ENCODE measurements at places on chromosomes 3 and 15. TPM values are rescaled to one million over a fixed set of nuclear protein-coding genes. Genes with fewer than 3 reads are reported as not detected.

DNA sequence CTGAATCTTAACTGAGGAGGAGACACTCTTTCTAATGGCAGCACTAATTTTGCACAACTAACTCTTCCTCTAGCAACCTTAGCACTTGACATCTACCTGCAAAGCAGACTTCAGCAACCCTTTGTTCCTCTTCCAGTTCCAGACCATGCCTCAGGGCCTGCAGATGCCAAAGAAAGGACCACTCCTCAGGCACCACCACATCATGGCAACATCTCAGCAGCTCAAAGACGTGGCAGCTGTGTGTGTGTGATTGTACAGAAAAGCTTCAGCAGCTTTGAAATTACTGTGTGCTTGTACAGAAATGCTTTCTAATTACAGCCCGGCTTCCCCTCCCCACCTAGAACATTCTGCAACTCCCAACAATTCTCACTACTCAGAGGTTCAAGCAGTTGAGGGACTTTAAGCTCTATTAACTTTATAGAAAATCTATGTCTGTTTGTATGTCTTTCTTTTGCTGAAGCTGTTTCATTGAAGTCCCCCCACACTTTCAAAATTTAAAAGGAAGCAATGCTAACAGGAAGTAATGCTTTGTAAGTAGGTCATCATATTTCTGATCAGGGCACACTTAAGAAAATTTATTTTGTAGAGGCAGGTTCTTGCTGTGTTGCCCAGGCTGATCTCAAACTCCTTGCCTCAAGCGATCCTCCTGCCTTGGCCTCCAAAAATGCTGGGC is 115.2 kb downstream of the CD47 start:
- no peak for DNase-seq

DNA sequence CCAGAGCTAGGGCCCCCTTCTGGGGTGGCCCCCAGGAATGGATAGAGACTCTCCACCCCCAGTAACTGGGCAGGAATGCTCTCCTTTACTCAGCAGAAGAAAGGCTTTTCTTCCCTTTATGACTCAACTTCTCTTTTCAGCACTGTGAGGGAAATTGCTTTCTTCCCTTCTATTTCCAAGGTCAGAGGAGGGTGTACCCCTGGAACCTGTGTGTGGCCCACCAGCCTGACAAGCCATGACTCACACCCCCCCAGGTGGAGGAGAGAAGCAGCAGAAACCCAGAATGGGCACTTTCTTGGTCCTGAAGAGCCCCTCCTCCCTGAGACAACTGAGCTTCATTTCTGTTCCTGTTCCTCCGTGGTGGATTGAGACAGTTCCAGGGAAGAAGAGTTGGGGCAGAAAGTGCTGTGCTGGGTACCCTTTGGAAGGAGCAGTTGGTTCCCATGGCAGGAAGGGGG is 2.7 kb upstream of the ANKRD63 start:
- DNase-seq, result no peak

- peak; percentile 46 for DNase-seq
Observed at GRCh38 chr3:133269393-133269792, 130.5 kb upstream of the BFSP2 start.

DNA sequence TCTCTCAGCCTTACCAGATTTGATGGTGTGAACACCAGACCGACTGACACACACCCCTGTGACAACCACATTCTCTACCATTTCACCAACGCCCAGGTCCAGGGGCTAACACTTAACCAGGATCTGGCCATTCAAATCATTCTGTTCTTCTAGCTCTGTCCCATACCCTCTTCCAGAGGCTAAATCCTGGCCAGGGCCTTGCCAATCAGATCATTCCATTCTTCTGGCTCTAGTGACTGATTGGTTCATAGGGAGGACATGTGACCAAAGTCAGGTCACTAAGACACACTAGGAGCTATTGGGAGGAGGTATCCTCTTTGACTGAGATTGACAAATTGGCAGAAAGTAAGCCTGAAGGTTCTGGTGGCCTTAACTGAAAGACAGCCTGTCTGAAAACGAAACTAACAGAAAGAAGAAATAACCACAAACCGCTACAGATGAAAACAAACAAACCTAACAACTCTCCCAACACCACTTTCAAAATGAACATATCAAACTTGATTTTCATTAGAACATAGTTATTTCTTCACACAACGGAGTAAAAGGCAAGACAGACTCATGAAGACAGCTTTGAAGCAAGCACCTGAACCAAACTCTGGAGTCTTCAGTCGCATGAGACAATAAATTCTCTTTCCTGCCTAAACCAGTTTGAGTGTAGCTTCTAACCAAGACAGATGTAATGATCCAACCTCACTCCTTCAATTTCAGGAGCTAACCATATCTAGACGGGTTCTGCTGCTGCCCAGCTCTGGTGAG is 68.5 kb downstream of the TRANK1 start:
- DNase-seq, result no peak

- peak; percentile 95 for DNase-seq
Observed at GRCh38 chr3:123816673-123817207, 67.4 kb downstream of the MYLK start.

A4GNT gene
- total RNA-seq, result not detected

UQCC5 gene
- total RNA-seq, result 0.62 TPM

UNC13C gene
- not detected for total RNA-seq

Measured in M059J (cell line).